ENCODE measurements at places on chromosomes 3 and 15.

- DNase-seq, result no peak
These were observed 30.6 kb downstream of the TNIK start for GRCh38 chr3:171429635-171430034.

DNA sequence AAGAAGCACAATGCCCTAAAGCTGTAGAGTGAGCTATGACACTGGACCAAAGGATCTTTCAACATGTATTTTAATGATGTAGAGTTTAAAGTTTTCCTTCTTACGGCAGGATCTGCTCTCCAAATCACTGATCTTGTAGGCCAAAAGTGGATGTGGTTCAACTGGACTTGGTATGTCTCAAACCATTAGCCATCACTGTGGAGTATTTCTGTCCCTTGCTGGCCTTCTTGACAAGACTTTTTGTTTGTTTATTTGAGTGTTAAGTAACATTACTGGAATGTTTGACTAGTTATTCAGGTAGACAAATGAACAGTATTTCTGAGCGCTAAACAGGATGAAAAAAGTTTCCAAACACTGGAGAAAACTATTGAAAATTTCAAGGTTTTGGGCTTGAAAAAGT lies 472.7 kb upstream of the CFAP20DC start:
- DNase-seq, result no peak

GRCh38 chr15:78265752-78266224 lies 1.4 kb downstream of the DNAJA4 start:
- no peak for DNase-seq

GRCh38 chr3:183975981-183976662 lies 41.6 kb downstream of the ABCC5 start:
- DNase-seq, result no peak

DNA sequence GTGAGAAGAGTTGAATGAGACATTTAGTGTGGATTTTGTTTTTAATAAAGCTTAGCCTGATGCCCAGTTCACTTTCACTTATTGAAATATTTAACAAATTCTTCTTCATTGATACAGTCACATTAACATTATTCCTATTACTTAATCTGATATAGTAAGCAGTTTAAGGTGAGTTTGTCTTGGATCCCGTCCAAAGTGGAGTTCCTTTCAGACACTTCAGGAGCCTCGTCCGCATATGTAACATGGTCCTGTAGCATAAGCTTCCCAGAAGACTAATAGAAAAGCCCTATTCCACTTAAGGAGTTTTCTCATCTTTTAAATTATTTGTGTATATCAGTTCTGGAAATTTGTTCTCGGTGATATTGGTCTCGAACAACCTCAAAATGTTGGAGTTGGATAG lies 39.7 kb upstream of the MLF1 start:
- no peak for DNase-seq

DNA sequence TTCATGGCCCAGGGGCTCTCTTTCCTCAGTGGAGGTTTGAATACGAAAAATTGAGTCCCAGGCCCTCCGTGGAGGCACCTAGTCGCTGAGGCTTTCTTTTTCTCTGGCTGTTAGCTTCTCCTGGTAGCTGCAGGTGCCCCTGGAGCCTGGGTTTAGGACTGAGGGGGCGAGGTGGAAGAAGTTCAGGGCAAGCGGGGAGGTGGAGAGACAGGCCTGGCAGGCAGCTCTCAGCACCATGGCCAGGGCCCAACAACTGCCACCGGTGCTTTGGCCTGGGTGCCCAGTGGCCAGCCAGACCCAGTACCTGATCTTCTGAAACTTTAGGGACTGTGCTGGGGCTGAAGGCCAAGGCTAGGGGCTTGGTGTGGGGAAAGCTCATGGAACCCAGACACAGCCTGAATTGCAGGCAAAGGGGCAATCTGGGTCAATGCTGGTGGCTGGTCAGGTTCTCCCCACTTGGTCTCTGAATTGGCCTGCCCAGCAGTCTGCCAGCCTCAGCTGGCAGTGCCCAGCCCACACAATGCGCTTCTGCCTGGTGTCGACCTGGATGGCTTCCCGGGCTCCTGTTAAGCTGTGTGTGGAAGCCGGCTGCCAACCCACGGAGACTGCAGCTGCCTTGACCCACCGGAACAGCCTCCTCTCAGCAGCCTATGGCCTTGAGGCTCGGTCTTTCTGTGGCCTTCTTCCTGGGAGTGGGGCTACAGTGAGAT lies 30.3 kb upstream of the POLG start:
- DNase-seq, result no peak

GRCh38 chr15:50840520-50840919 lies 68.0 kb upstream of the AP4E1 start:
- no peak for DNase-seq

- no peak for DNase-seq
These were observed 16.2 kb upstream of the TMEM40 start for GRCh38 chr3:12775226-12775625.

DNA sequence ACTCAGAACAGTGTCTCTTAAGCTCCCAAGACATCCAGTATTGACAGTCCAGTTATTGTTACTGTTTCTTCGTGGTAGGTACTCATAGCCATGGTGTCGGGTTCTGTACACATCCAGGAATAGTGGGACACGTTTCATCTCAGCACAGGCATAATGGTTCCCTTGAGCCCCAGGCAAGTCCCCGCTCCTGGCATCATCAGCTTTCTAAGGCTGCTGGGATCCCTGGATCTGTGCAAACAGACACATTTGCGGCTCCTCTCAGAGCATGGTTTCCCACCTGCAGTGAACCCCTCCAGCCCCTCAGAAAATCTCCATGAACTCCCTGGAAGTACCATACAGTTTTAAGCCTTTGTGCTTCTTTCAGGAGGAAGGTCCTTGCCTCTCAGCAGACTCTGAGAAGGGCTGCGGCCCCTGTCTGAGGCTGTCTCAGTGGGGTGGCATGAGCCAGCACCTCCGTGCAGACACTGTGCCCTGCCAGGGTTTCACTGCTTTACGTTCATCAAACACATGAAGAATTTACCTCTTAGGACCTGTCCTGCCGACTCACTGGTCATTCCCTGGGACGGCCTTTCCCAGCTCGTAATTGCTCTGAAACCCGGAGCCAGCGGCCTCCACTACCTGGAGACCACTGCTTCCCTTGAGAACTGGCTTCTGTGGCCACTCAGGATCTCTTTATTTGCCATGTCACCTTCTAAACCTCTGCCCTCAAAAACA lies 124.9 kb downstream of the LRRK1 start:
- DNase-seq, result no peak

DNA sequence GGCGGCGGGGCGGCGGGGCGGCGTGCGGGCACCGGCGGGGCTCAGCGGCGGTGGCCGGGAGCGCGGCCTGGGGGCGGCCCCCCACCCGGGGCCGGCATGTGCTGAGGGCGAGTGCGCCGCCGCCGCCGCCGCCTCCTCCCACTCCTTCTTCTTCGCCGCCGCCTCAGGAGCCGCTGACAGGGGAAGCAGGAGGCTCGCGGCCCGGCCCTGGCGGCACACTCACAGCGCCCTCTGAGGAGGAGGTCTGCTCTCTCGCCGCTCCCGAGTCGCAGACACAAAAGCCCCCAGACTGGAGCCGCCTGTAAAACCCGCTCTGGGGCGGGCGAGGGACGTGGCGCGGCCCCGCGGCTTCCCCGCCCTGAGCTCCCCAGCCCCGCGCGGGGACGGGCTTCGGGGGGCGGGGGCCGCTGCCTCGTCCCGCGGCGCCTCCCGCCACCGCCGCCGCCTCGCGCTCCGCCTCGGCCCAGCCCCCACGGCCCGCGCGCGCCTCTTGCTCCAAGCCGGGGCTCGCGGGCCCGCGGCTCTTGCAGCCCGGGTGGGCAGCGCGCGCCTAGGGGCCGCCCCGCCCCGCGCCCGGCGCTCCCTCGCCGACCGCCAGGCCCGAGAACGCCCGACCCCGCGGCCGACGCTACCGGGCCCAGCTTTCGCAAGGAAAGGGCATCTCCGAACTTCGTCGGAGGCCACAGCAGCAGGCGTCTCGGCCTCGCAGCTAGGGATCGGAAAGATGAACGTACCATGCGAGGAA lies at the start of gene PYGO1:
TSS of gene PYGO1 (minus strand) at position 276 of the 745 bp plus-strand sequence. CDS start 462 bp downstream, outside the sequence.
- peak; percentile 83 for DNase-seq

- no peak for DNase-seq
These were observed 40.5 kb upstream of the CDV3 start for GRCh38 chr3:133532951-133533350.

DNA sequence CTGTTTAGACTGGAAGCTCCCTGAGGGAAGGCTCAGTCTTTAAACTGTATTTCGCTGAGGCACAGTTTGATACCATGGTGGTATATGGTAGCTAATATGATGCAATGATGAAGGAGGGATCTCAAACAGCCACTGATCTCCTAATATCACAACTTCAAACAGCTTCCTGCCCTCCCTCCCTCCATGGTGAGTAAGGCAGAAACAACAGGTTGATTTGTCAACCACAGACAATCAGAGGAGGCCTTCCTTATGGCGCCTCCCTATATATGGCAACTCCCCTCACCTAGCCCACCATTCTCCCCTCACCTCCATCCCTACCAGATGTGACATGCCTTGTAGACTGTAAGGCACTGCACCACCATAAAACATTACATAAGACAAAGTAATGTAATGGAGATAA lies 316.5 kb upstream of the ICE2 start:
- no peak for DNase-seq

GRCh38 chr3:30299674-30300385 lies 306.6 kb upstream of the TGFBR2 start:
- DNase-seq, result no peak

GRCh38 chr3:177385831-177386301 lies 188.6 kb upstream of the TBL1XR1 start:
- DNase-seq, result no peak

DNA sequence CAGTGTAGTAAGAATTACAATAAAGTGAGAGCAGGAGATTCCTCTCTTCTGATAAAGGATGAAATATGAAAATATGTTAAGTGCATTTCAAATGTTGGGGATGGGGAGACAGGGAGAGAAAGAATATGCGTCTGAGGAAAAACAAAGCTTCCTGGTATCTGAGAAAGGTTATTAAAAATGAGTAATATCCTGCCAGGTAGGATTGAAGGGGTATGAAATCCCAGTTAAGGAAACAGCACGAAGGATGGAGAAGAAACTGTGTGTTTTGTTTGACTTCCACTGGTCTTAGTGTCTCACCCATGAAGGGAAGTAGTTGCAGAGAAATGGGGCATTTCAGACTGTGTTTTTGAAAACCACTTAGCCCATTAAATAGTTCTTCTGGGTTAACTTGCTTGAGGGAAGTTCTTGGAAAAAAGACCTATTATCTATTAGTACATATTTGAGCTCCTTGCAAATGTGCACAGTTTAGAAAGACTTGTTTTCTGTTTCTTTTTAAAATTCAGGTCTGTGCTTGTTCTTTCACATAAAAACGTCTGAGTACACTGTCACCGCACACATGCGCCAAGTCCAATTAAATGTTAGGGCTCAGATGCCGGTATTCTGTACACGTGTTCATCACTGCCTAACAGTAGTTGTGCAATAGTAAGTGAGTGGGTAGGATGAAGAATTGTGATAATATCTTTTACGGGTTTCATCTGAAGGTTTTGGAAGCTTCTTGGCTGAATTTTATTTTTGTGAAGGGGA lies 196.1 kb upstream of the P2RY1 start:
- no peak for DNase-seq

DNA sequence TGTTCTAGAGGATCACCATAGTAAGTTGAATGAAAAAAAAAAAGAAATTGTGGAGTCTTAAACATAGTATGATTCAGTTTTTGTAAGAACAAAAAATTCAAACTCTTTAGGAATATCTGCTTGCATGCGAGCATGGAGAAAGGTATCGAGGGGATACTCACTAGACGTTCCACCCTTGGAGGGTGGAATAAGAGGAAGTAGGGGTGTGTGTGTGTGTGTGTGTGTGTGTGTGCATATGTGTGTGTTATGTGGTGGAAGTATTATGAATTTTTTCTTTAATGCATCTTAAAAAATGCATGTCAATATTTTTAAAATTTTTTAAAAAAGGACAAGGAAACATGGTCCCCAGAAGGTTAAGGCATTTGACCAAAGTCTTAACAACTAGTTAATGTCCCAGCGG lies 26.5 kb upstream of the SIAH2 start:
- DNase-seq, result no peak

DNA sequence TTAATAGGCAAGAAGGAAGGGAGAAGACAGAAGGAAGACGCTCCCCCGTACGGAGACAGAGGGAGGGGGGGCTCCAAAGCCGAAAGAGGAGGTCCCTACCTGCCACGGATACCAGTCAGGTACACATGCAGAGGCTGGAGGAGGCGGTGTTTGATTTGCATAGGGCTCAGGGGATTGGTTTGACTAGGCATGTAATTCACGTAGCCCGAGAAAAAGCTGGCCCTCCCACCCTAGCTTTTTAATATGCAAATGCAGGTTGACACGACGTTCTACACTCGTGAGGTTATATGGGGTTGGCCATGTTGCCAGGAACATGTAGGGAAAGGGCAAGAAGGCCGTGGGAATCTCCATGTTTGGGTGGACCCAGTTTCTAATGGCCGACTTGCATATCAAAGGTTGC lies 29.8 kb downstream of the ZNF592 start:
- no peak for DNase-seq

DNA sequence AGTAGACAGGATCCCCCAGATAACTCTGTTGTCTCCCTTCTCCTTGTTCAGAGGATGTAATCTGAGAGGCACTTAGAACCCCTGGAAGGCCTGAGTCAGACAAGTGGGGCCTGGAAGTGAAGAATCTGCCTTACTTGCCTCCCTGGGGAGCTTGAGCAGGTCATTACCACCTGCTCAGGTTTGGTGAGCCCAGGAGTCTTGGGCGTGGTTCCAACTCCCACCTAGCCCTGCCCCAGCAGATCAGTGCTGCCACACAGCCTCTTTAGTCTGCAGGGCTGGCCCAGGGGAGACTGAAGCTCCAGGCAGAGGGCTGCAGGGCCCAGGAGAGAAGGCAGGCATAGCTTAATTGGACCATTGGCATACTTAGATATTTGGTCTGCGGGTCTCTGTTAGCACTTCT lies 230.0 kb downstream of the ERC2 start:
- no peak for DNase-seq

DNA sequence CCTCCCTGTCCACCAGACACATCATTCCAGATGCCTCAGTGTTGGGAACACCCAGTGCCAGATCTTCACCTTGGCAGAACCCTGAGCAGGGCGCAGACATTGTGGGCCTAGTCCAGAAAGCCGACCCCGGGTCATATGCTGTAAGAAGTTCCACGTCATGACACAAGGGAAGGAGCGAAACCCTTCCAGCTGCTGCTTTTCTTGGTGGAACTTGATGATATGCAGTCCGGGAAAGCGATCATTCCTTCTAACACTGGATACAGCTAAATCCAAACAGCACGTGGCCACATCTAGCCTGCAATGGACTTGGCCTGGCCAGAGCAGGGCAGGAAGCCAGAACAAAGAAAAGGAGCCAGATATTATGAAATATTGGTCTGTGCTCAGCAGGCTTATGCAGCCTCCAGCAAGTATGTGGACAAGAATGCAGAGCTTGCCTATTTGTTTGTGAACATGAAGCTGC lies 22.0 kb downstream of the GASK1A start:
- no peak for DNase-seq

DNA sequence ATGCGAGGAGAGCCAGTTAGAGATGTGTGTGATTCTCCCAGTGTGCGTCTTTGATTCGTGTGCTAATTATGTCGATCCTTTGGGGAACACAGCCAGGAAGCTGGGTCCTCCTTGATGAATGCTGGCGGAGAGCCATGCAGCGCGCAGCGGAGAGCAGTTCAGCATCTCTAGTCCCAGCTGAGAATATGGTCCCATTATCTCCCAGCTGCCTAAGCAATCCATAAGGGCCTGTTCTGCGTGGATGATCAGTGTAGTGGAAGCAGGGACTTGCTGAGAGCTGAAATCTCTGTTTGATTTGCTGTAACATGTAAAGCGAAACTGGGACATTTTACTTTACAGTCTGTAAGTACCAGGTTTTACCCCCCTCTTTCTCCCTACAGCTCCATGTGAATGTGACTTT lies 412.7 kb downstream of the CNTN4 start:
- DNase-seq, result no peak

- DNase-seq, result peak; percentile 46
These were observed 30.2 kb downstream of the KCNAB1 start for GRCh38 chr3:156150434-156151066.

All from GM20000 (cell line).